ENCODE measurements at places on chromosomes 12 and 14.

- DNase-seq = no peak
Observed at GRCh38 chr12:120844297-120844696, 59.9 kb downstream of the SPPL3 start.

- DNase-seq = no peak
Observed at GRCh38 chr14:52153939-52154338, 85.1 kb upstream of the NID2 start.

GRCh38 chr12:42284157-42284556 lies 41.7 kb downstream of the ZCRB1 start:
- DNase-seq = no peak

DNA sequence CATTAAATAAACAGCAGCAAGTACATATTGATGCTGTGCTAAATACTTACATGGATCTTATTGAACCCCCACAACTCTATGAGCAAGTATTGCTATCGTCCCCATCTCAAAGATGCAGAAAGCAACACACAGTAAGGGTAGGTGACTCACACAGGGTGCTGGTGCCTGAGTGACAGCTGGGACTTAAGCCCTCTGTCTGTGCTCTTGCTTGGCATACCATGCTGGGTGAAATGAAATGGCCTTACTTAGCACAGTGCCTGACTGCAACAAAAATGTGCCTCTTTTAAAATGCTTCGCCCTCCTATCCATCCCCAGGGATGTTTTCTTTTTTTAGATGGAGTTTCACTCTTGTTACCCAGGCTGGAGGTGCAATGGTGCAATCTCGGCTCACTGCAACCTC lies 788 bp downstream of the TEX52 start:
- no peak for DNase-seq

DNA sequence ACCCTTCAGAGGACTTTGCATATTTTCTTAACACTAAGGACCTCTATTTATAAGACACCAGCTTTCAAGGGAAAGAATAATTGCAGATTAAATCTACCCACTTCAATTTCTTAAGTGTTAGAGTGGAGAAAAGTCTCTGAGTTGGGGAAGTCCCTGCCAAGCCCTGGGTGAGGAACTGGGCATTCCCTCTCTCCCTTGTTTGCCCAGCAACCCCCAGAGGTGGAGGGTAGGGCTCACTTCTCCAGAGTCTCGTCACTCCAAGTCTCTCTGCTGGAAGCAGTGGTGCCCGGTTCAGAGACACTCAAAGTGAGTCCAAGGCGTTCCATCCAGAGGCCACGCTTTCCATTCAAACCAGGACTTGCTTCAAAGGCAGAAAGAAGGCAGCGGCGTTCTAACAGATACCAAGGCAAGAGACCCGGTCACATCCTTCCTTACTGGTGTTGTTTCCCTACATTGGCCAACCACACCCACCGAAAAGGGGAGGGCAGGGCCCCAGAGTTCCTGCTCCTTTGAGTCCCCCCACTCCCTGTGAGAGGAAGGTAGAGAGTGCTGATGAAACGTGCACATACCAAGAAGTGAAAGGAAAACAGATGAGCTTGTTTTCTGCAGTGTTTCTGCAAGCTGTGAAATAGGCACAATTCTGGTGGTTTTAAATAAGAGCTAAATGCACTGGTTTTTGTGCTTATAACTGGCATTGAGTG lies 6.1 kb upstream of the BDKRB2 start:
- no peak for DNase-seq

DNA sequence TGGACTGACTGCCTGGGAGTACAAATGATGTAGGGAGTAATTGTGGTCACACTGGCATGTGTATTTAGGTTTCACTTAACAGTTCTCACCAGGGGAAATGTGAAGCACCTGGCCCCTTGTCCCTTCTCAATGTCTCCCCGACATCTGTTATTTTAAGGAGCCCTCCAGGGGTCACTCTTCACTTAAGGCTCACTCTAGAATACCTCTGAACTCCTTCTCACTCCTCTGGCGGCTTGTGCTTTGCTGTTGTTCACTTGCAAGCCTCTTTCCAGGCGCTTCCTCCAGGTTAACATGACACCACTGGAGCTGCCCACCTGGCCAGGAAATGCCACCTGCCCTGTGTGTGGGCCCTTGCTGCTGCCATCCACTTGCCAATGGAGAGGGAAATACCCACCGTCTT lies 56.5 kb upstream of the GZMB start:
- DNase-seq = no peak

- no peak for DNase-seq
Observed at GRCh38 chr12:112182499-112182898, 57.1 kb downstream of the TRAFD1 start.

GRCh38 chr12:110508071-110508586 lies 6.0 kb downstream of the RAD9B start:
- DNase-seq = no peak

DNA sequence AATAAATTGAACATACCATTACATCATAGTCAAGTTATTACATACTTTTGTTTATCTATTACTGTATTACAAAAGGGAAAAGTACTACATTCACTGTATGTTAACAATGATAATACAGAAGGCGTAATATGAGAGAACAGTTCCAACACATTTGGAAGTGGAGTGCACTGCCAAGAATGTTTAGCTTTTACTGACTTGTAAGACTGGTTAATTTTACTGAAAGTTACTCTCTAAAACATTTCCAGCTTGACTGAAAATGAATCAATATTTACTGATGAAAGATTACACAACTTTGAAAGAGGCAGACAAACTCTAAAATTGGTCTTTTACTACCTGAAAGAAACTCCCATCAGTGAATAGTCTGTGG lies 728.5 kb downstream of the FSCB start:
- DNase-seq = no peak

GRCh38 chr14:42174357-42174756 lies 567.7 kb downstream of the LRFN5 start:
- DNase-seq = no peak

- no peak for DNase-seq
Observed at GRCh38 chr14:94601884-94602391, 10.3 kb upstream of the SERPINA3 start.

DNA sequence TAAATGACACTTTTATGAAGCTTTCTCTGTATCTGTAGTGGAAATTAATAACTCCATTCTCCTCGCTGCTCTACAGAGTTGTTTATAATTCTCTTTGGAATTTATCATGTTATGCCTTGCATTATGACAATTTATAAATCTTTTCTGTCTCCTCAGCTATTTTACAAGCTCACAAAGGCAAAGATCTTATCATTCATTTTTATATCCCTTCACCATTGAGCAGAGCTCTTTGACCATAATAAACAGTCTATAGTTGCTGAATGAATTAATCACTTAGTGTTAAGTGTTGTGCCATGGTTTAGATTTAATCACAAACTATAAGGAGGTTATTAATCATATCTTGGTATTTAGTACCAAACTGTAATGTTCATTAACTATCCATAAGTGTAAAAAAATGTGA lies 126.4 kb downstream of the NAV3 start:
- DNase-seq = no peak

DNA sequence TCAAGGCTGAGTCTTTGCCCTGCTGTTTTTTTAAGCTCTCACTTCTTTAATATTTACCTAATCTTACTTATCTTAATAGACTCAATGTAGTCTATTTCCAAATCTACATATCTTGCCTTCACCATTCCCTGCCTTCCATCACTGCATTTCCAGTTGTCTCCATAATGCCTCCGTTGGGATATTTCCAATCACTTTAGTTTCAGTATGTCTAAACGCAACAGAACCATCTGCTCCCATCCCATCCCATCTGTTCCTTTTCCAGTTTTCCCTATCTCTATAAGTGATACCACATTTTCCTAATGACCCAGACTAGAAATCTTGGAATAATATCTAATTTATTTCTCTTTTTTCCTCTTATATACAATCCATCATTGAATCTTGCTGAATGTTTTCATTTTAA lies 15.1 kb upstream of the CCDC198 start:
- DNase-seq = no peak

DNA sequence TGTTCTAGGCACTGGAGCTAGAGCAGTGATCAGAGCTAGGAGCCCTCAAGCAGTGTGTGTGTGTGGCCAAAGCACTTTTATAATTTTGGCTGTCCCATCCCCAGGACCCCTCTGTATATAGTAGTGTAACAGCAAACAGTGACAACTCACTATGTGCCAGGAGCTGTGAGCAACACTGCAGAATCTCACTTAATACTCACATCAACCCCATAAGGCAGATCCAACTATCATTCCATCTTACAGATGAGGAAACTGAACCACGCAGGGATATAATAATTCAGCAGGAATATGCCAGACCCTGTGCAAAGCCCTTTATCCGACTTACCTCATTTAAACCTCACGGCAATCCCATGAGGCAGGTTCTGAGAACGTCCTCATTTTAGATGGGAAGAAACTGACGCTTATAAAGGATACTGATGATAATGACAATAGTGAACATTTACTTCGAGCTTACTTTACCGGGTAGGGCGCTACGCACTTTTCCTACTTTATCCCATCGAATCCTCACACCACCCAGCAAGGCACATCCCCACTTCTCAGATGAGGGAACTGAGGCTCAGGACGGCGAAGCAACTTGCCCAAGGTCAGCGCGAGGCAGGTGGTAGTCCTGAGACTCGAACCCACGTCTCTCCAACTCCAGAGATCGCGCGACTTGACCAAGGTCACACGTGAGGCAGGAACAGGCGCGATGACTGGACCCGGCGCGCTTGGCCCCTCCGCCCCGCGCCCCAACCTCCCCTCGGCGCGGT lies 687 bp downstream of the RAB35 start:
- DNase-seq = no peak

DNA sequence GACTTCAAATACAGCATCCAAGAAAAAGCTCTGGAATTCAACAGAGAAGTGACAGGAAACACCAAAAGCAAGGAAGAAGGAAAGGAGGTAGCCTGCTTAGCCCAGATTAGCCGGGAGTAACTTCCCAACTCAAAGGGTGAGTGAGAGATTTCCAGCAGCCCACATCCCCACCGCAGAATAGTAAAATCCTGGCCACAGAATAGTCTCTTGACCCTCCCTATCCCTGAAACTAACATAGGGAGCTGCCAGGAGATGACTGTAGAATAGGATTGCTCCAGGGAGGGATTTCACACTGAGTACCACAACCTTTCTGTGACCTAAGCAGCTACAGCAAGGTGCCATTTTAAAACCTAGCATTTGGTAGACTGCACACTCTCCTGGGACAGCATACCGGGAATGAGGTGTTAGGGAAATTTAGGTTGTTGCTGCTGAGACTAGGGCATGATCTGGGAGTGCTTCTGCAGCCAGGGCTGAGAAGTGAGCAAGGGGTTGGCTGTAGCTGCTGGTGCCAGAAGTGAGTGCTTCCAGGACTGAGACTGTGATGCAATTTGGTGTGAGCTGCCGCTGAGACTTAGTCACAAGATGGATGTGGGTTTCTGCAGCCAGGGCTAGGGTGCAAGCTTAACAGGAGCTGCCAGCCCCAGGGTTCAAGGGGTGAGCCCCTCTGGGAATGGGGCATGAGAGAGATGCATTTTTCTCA lies 66.0 kb downstream of the TMTC3 start:
- DNase-seq = no peak

DNA sequence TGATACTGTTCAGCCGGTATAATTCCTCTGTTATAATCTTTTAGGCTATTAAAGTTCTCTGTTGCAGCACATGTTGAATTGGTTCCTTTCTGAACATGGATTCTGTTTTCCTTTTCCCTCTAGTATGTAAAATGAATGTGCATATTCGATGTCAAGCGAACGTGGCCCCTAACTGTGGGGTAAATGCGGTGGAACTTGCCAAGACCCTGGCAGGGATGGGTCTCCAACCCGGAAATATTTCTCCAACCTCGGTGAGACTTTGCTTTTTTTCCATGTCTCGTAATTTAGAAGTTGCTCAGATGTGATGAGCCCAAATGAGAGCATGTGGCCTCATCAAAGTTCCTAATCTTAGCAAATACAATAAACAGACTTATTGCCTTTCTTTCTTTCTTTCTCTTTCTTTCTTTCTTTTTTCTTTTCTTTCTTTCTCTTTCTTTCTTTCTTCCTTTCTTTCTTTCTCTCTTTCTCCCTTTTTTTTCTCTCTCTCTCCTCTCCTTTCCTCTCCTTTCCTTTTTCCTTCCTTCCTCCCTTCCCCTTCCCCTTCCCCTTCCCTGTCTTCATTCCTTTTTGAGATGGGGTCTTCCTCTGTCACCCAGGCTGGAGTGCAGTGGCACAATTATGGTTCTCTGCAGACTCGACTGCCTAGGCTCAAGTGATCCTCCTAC lies 131.9 kb downstream of the PRKCH start:
- DNase-seq = no peak

GRCh38 chr12:68904351-68904962 lies 28.5 kb downstream of the CPM start:
- DNase-seq = no peak

DNA sequence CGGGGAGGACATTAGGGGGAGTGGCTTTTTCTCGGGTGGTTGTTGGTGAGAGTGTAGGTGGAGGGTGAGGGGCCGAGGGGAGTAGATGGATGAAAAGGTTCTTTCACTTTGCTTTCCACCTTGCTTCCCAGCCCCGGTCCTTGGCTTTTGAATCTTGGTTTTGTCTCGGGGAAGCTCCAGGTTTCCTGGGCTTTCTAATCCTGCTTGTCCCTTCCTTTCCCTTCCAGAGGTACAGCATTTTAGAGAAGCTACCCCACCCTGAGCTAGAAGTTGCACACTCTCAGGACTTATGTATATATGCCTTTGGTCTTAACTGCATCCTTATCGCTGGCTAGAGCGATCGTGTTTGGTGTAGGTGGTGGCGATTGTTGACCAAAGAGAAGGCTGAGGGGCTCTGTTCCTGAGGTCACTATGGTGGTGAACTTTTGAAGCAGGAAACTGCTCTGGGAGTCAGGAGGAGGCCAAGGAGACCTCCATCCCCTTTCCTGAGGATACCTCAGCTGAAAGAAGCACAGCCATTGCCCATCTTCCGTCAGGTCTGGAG lies 862 bp downstream of the PIP4K2C start:
- DNase-seq = no peak

- no peak for DNase-seq
Observed at GRCh38 chr12:79848339-79848738, 86.6 kb downstream of the PPP1R12A start.

- DNase-seq = no peak
Observed at GRCh38 chr12:43029971-43030370, 440.4 kb upstream of the PRICKLE1 start.

DNA sequence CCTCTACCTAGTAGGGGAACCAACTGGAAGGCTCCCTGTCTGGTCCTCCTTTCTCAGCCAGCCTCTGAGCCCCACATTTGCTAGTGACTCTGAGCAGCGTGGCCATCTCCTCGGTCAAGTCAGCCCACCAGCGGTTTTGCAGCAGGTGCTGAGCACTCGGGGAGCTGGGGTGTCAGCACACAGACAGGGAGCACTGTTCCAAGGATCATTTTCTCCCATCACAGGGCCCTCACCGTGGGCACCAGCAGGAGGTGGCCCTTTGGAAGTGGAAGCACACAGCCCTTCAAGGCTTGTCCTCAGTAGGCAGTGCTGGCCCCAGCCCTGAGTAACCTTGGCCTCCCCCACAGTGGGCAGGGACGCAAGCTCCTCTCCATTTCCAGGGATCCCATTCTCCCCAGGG lies 24.1 kb upstream of the EML1 start:
- DNase-seq = no peak

DNA sequence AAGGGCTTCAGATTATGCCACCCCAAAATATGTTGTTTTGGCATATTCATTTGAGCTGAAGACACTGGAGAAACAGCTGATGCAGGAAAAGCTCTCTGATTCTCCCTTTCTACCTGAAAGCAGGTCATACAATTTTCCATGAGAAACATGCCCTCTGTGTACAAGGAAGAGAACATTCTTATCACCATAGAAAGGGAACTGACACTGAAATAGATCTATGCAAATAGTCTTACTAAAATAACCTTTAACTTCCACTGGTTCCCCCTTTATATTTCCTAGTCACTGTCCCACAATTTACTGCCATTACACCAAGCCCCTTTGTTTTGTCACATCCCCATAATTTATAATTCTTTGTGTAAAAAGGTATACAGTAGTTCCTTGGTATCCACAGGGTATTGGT lies 9.6 kb upstream of the PHC1 start:
- no peak for DNase-seq

- DNase-seq = no peak
Observed at GRCh38 chr12:102680304-102680703, 199.9 kb upstream of the IGF1 start.
